ENCODE measurements at places on chromosomes 2 and 18.

DNA sequence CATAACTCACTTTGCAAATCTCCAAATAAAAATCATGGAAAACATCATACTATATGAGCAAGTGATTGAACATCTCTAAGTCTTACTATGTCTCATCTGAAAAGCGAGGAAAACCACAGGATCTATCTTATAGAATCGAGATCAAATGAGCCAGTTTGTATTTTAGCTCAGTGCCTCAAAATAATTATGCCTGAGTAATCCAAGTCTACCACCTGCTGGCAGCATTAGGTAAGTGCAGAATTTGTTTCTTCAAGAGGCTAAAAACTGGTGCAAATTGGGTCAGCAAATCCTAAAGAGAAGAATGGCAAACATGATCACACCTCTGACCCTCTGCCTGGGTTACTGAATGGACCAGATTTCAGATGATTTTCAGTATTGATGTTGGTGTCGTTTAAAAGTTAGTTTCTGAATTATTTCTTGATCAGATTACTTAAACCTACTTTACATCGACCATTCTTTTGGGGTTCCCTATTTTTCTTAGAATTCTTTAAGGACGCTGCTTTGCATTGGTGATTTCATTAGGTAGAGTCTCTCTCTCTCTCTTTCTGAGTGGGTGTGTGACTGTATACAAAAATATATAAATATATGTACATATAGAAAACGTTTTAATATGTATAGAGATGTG lies 12.7 kb upstream of the FHOD3 start:
- H3K4me1 ChIP-seq: no peaks in the 10 kb centered on the region
- no peaks in the 10 kb centered on the region for H3K36me3 ChIP-seq
- H3K4me3 ChIP-seq: no peak overlapping the region
- peaks cover 4% of the 10 kb centered on the region for H3K27me3 ChIP-seq

- H3K27me3 ChIP-seq: no peaks in the 10 kb centered on the region
- H3K36me3 ChIP-seq: peaks cover 9% of the 10 kb centered on the region
- no peak for DNase-seq
- no peak overlapping the region for H3K4me3 ChIP-seq
- peaks cover 24% of the 10 kb centered on the region for H3K4me1 ChIP-seq
Measured at GRCh38 chr18:2895391-2895790, 48.6 kb downstream of the EMILIN2 start.

GRCh38 chr18:63606526-63606925 lies 19.4 kb downstream of the SERPINB13 start:
- H3K36me3 ChIP-seq: no peaks in the 10 kb centered on the region
- no peaks in the 10 kb centered on the region for H3K27me3 ChIP-seq
- H3K4me1 ChIP-seq: peaks cover 2% of the 10 kb centered on the region
- DNase-seq: peak; percentile 90
- H3K4me3 ChIP-seq: no peak overlapping the region

DNA sequence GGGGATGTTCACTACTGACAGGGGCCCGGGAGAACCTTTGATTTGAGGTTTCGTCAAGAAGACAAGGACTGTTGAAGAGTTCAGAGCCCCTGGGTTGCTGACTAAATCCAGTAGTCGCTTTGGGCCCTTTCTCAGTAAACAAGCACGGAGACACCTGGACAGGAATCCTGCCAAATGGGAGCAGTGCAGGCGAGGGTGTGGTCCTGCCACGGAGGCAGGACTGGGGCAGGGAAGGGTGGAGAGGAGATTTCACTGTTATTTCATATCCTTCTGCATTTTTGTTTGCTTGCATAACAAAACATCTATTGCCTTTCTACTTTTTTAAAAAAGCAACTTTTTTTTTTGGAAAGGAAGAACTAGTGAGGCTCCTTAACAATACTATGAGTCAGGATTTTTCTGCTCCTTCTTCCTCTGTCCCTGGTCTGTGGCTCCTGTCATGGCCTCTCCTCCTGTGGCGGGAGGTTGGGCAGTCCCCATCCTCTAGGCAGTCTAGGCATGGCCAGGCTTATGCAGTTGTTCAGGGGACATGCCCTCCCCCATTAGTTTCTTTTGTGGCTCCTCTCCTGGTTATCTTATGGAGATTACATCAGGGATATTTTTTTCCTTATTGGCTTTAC lies 57.7 kb downstream of the ARHGEF4 start:
- no peak overlapping the region for H3K4me3 ChIP-seq
- H3K27me3 ChIP-seq: no peaks in the 10 kb centered on the region
- H3K36me3 ChIP-seq: no peaks in the 10 kb centered on the region
- DNase-seq: no peak
- no peaks in the 10 kb centered on the region for H3K4me1 ChIP-seq
- H3K27ac ChIP-seq: no peak overlapping the region

DNA sequence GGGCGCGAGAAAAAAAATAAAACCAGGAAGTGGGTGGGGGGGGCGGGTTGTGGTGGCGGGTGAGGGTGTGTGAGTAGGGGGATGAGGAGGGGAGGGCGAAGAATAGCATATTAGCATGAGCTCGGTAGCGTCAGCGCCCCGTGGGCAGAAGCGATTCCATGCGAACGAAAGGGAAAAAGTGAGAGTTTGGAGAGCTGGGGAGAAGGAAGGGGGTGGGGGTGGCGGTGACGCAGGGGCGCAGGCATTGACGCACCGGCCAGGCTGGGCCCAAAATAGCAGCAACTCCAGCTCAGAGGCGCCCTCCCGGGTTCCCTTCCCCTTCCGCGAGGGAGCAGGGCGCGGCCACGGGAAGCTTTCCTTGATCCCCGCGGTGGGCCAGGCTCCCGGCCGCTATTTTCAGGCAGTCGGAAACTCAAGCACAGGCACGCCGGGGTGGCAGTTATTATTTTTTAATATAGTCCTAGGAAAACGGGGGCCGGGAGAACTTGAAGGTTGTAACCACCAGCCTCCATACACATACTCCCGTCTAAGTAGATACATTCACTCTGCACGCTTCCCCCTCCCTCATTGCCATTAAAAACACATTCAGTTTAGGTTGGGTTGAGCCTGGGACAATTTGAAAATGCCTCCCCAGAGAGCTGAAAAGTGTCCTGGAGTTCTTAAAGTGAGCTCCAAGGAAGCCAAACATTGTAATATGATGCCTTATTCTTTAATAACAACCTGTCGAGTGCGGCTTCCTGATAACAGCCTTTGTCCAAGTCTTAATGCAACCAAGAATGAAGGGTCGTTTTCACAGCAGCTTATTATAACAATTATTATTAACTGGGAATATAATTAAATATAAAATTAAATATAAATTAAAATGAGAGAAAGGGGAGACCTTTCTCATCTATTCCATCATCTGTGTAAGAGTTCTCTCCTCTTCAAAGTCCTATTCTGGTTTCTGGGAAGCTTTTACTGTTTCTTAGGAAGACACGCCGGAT lies 2.3 kb upstream of the NR4A2 start:
- no peaks in the 10 kb centered on the region for H3K36me3 ChIP-seq
- no peaks in the 10 kb centered on the region for H3K4me1 ChIP-seq
- peak overlapping the region; percentile 76 for H3K4me3 ChIP-seq
- H3K27ac ChIP-seq: peak overlapping the region; percentile 45
- DNase-seq: peak; percentile 79
- H3K27me3 ChIP-seq: peaks cover 15% of the 10 kb centered on the region

GRCh38 chr2:206230060-206230762 lies 44.3 kb upstream of the ZDBF2 start:
- no peaks in the 10 kb centered on the region for H3K36me3 ChIP-seq
- DNase-seq: no peak
- H3K27me3 ChIP-seq: no peaks in the 10 kb centered on the region
- peaks cover 2% of the 10 kb centered on the region for H3K4me1 ChIP-seq
- no peak overlapping the region for H3K27ac ChIP-seq

DNA sequence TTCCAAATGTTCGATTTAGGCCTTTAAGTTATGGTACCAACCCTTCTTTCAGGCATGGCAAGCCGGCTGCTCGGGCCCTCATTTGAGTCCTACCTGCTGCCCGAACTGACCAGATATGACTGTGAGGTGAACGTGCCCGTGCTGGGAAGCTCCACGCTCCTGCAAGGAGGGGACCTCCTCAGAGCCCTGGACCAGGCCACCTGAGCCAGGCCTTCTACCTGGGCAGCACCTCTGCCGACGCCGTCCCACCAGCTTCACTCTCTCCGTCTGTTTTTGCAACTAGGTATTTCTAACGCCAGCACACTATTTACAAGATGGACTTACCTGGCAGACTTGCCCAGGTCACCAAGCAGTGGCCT lies 87.2 kb downstream of the EPAS1 start:
- no peak overlapping the region for H3K27ac ChIP-seq
- no peak for DNase-seq
- H3K4me1 ChIP-seq: peaks cover 5% of the 10 kb centered on the region
- H3K4me3 ChIP-seq: no peak overlapping the region
- H3K36me3 ChIP-seq: peaks cover 83% of the 10 kb centered on the region

DNA sequence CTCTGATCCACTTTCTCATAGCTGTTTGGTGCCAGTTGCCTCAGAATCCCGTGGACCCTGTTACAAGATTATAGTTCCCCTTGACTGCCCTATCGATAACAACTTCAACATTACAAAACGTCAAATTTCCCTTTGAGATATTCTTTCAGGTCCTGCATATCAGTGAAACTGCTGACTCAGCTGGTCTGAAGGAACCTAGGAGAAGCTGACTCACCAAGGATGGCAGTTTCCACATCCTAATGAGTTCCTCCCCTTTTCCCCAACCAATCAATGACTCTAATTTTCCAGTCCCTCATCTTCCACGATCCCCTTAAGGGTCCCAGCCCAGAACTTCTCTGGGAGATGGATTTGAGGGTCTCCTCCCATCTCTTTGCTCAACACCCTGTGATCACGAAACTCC lies 27.6 kb upstream of the GNAL start:
- H3K4me3 ChIP-seq: no peak overlapping the region
- H3K27me3 ChIP-seq: no peaks in the 10 kb centered on the region

- peaks cover 6% of the 10 kb centered on the region for H3K4me1 ChIP-seq
- DNase-seq: no peak
- no peaks in the 10 kb centered on the region for H3K27me3 ChIP-seq
- H3K27ac ChIP-seq: peak overlapping the region; percentile 80
- no peak overlapping the region for H3K4me3 ChIP-seq
Measured at GRCh38 chr2:110101901-110102803, 13.5 kb downstream of the MALL start.

- H3K4me3 ChIP-seq: no peak overlapping the region
- no peak overlapping the region for H3K27ac ChIP-seq
- H3K4me1 ChIP-seq: peaks cover 3% of the 10 kb centered on the region
- DNase-seq: no peak
- H3K27me3 ChIP-seq: no peaks in the 10 kb centered on the region
Measured at GRCh38 chr18:58695772-58696171, 24.5 kb downstream of the MALT1 start.

DNA sequence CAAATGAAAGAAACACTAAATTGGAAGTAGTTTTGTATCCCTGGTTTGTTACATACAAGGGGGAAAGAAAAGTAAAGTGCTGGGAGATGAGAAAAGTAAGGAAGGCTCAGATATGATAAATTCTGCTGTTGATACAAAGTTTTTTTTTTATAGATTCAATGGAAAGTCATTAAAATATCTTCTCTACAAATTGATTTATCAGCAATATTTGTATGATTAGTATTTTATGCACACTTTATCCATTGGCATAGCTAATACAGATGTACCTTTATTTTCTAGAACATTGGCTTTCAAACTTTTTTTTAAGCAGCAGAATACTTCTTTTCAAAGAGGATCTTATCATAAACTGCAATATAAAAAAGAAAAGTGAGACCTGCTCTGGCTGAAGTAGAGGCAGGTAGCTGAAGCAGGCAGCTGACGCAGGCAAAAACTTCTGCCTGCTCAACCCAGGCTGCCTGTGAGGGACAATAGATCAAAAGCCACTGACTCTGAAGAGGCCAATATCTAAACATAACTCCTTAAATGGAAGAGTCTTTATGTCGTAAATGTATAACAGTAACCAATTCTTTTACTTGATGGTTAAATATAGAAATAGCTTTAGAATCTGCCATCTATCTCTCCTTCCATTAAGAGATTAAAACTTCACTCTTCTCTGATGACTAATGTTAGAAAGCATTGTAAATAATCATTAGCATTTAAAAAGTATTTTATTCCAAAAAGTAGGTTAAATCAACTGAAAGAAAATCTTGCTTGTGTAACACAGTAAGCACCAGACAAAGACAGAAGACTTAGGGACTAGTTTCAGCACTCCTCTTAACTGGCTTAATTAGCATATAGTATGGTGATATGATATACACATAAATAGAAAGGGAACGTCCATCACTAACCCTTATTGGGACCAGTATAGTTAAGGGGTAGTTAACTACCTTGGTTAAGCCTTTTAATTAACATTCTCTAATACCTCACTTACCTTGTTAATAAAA lies 174.2 kb downstream of the SLC39A10 start:
- no peak for DNase-seq
- H3K27me3 ChIP-seq: no peaks in the 10 kb centered on the region
- H3K27ac ChIP-seq: no peak overlapping the region
- no peak overlapping the region for H3K4me3 ChIP-seq
- H3K36me3 ChIP-seq: no peaks in the 10 kb centered on the region
- H3K4me1 ChIP-seq: no peaks in the 10 kb centered on the region

- no peak overlapping the region for H3K4me3 ChIP-seq
- no peaks in the 10 kb centered on the region for H3K27me3 ChIP-seq
- no peak for DNase-seq
- no peaks in the 10 kb centered on the region for H3K36me3 ChIP-seq
Measured at GRCh38 chr2:104289651-104290565, 564.0 kb upstream of the POU3F3 start.

DNA sequence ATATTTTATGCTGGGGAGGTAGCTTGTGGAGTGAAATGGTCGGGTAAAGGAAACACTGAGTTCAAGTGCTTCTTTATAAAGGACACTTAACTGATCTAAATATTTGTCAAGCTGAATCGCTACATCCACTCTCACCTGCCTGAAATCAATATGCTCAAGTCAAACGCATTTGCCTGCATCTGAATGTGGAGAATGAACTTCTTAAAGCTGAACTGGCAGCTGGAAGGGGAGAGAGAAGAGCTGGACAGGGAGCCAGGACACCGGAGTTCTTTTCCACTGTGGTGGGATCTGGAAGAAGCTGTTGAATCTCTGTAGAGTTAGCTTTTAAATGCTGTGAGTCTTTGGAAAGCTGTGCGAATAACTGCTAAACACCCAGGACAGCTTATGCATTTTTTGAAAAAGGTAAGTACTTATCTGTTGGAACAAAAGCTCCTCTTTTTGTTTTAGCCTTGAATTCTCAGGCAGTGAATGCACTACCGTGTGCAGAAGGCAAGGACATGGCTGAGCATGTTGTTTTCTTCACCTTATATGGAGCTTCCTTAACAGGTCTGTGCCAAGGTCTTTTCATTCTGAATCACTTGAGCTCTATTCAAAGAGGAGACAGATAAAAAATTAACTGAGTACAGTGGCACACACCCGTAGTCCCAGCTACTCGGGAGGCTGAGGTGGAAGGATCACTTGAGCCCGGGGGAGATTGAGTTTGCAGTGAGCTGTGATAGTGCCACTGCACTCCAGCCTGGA lies 74.2 kb upstream of the KLF7 start:
- no peaks in the 10 kb centered on the region for H3K27me3 ChIP-seq
- H3K4me3 ChIP-seq: no peak overlapping the region
- no peaks in the 10 kb centered on the region for H3K36me3 ChIP-seq
- no peak for DNase-seq

- H3K4me1 ChIP-seq: peaks cover 18% of the 10 kb centered on the region
- peak overlapping the region; percentile 38 for H3K27ac ChIP-seq
Measured at GRCh38 chr18:7856733-7857132, 289.6 kb downstream of the PTPRM start.

GRCh38 chr2:88054782-88055370 lies 707 bp downstream of the KRCC1 start:
- H3K27ac ChIP-seq: peak overlapping the region; percentile 65
- H3K4me3 ChIP-seq: peak overlapping the region; percentile 85
- no peaks in the 10 kb centered on the region for H3K36me3 ChIP-seq
- H3K27me3 ChIP-seq: no peaks in the 10 kb centered on the region
- peak; percentile 31 for DNase-seq
- H3K4me1 ChIP-seq: peaks cover 12% of the 10 kb centered on the region

- H3K4me3 ChIP-seq: no peak overlapping the region
- no peak overlapping the region for H3K27ac ChIP-seq
- DNase-seq: no peak
- H3K4me1 ChIP-seq: peaks cover 3% of the 10 kb centered on the region
- peaks cover 12% of the 10 kb centered on the region for H3K27me3 ChIP-seq
Measured at GRCh38 chr2:237956402-237956736, 10.4 kb upstream of the UBE2F start.
